HepG2 (cell line): ENCODE measurements at places on chromosomes 6 and 20. TPM values are rescaled to one million over a fixed set of nuclear protein-coding genes. Genes with fewer than 3 reads are reported as not detected.

DNA sequence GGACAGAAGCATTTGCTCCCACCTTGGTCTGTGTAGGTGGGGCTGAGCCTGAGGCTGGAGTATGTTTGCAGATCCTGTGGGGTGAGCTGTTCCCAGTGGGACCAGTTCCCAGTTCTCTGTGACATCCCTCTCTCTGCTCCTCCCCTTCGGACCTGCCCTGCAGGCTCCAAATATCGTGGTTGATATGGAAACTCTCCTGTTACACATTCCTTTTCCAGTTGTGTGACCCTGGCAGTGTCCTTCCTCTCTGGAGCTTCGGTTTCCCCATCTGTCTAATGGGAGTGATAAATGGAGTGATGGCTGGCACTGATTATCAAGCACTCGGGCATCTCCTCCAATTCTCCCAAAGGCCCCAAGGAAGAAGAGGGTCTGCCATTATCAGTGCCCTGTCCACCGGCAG, 15.7 kb upstream of the TGM2 start:
- H3K4me3 ChIP-seq: no peak overlapping the region
- H3K4me1 ChIP-seq: no peaks in the 10 kb centered on the region
- no peak for DNase-seq
- H3K27me3 ChIP-seq: peaks cover 34% of the 10 kb centered on the region
- H3K36me3 ChIP-seq: no peaks in the 10 kb centered on the region

ESF1 gene
- 66.9 and 95.1 TPM in 2 replicates for total RNA-seq

DNA sequence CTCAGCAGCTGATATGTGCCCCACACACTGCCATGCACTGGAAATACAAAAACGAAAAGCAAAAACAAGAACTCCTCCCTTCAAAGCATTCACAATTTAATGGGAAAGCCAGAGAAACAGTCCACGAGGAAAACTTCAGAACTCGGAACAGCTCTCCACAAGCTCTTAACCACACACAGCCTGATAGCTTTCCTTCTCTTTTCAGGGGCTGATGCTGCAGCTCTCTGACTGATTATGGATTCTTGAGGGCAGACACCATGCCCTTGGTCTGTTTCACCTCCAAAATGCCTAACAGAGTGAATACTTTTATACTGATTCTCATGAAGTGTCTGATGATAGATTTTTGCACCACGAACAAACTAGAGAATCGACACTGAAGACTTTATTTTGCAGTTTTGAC, 282.1 kb downstream of the CD83 start:
- H3K4me1 ChIP-seq: no peaks in the 10 kb centered on the region
- no peak overlapping the region for H3K4me3 ChIP-seq
- H3K27ac ChIP-seq: no peak overlapping the region
- no peaks in the 10 kb centered on the region for H3K36me3 ChIP-seq

DNA sequence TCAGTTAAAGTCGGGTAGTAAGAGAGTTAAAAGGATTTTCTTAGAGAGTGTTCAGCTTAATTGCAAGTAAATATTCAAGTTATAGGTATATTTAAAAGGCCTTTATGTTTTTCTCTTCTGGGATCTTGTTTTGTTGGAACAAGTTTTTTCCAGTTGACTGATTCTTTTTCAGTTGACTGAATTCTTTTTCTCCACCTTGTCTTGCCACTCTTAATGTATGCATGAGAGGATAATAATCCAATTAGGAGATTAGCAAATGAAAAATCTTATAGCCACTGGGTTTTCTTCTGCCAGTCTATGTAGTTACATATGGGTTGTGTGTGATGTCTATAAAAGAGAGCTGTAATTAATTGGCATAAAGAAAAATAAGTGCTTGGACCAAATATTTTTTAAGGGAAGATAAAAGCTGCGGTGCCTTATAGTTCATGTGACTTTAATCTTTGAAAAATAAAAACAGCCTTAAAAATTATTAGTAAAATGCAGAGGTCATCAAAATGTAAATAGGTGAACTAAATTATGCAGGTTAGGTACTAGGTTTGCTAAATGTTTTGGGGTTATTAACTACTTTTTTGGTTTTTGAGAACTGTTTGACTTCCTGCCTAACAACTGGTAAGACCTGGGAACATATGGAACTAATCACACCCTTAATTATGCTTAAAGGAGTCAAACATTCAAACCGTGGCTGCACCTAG, 367.2 kb downstream of the HTR1B start:
- no peak overlapping the region for H3K27ac ChIP-seq
- H3K27me3 ChIP-seq: no peaks in the 10 kb centered on the region
- no peaks in the 10 kb centered on the region for H3K36me3 ChIP-seq
- H3K4me1 ChIP-seq: no peaks in the 10 kb centered on the region
- no peak overlapping the region for H3K4me3 ChIP-seq

DNA sequence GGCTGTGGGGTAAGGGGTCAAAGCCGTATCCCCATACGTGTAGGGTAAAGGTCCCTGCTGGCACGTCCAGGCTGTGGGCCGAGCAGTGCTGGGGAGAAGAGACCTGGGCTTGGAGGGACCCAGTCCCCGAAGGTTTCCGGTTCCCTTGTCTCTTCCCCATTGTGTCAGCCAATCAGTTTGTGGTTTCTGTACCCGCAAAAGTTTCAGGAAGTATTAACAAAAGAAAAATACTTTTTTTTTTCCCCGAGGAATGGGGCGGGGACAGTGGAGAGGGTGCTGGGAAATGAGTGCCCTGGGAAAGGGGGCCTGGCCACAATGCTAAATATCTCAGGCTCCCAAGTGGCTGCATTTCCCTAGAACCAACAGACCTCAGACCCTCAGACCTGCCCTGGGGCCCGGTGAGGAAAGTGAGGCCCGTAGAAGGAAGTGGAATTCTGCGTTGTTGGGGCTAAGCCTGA, 15.2 kb upstream of the AMD1 start:
- H3K27me3 ChIP-seq: no peaks in the 10 kb centered on the region
- no peak overlapping the region for H3K27ac ChIP-seq
- no peak for DNase-seq
- H3K4me3 ChIP-seq: no peak overlapping the region

GRCh38 chr20:54897787-54898186, 422.4 kb downstream of the DOK5 start:
- H3K27me3 ChIP-seq: no peaks in the 10 kb centered on the region
- no peaks in the 10 kb centered on the region for H3K36me3 ChIP-seq
- no peak for DNase-seq

- no peak overlapping the region for H3K27ac ChIP-seq
- H3K27me3 ChIP-seq: no peaks in the 10 kb centered on the region
- H3K4me3 ChIP-seq: no peak overlapping the region
- no peaks in the 10 kb centered on the region for H3K36me3 ChIP-seq
Measured at GRCh38 chr6:85923013-85923430, 280.3 kb upstream of the SYNCRIP start.

GRCh38 chr6:132070356-132070755, 119.2 kb upstream of the CCN2 start:
- H3K4me1 ChIP-seq: no peaks in the 10 kb centered on the region
- H3K27me3 ChIP-seq: no peaks in the 10 kb centered on the region
- no peak overlapping the region for H3K27ac ChIP-seq
- no peak for DNase-seq
- H3K4me3 ChIP-seq: no peak overlapping the region
- H3K36me3 ChIP-seq: no peaks in the 10 kb centered on the region

MACROD2 gene
- total RNA-seq: 0.35 and 0.51 TPM in 2 replicates

DNA sequence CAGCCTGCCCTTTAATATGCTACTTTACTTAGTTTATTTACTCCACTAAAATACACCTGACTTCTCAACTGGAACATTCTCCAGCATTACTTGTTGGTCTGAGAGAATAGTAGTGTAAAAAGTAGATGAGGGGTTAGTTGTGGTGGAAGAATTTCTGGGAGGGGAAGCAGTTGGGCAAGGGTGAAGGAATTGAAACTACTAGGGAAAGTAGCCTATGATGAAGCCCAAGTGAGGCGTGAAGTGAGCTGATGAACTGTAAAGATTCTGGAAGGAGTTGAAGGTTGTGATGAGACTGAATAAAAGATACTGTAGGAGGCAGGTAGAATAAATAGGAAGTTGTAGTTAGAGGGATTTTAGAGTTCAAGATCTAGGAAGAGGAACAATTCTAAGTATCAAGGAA, 72.5 kb downstream of the ITCH start:
- H3K36me3 ChIP-seq: peaks cover 66% of the 10 kb centered on the region

DNA sequence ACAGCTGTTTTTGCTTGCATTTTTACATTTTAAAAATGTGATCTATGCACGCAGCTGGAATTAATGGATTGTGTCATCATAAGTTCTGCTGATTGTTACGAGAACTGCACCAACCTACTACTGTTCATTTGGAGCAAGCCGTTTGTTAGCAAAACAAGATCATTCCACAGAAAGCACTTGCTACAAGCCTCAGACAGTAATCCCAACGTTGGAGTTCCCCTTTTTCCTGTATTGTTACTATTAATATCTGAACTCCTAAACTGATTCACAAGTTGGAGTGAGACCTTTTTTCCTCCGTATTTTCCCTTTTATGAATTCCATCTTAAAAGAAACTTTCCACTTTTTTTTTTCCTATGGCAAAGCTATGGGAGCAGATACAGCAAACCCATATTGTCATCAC, 3.5 kb downstream of the TENT5A start:
- DNase-seq: no peak
- peak overlapping the region; percentile 3; the same call in 1 of the 2 replicates for H3K4me3 ChIP-seq
- H3K36me3 ChIP-seq: peaks cover 2% of the 10 kb centered on the region; the same call in 1 of the 2 replicates
- H3K27me3 ChIP-seq: no peaks in the 10 kb centered on the region
- no peak overlapping the region for H3K27ac ChIP-seq
- peaks cover 37% of the 10 kb centered on the region for H3K4me1 ChIP-seq

GRCh38 chr20:49400410-49400809, 82.1 kb downstream of the KCNB1 start:
- no peaks in the 10 kb centered on the region for H3K4me1 ChIP-seq
- no peaks in the 10 kb centered on the region for H3K36me3 ChIP-seq
- no peak overlapping the region for H3K4me3 ChIP-seq
- H3K27ac ChIP-seq: no peak overlapping the region
- DNase-seq: no peak

GRCh38 chr6:157096105-157096504, 227.2 kb downstream of the TMEM242 start:
- H3K4me3 ChIP-seq: no peak overlapping the region
- no peak for DNase-seq
- H3K4me1 ChIP-seq: peaks cover 17% of the 10 kb centered on the region

GRCh38 chr6:165705941-165706340, 42.9 kb upstream of the PDE10A start:
- no peak overlapping the region for H3K4me3 ChIP-seq
- no peak for DNase-seq
- no peaks in the 10 kb centered on the region for H3K36me3 ChIP-seq
- H3K4me1 ChIP-seq: no peaks in the 10 kb centered on the region

GRCh38 chr6:24809728-24810127, 11.0 kb upstream of the ARMH2 start:
- H3K4me3 ChIP-seq: no peak overlapping the region
- DNase-seq: peak; percentile 72
- H3K27me3 ChIP-seq: no peaks in the 10 kb centered on the region
- H3K4me1 ChIP-seq: peaks cover 40% of the 10 kb centered on the region
- H3K36me3 ChIP-seq: no peaks in the 10 kb centered on the region

DNA sequence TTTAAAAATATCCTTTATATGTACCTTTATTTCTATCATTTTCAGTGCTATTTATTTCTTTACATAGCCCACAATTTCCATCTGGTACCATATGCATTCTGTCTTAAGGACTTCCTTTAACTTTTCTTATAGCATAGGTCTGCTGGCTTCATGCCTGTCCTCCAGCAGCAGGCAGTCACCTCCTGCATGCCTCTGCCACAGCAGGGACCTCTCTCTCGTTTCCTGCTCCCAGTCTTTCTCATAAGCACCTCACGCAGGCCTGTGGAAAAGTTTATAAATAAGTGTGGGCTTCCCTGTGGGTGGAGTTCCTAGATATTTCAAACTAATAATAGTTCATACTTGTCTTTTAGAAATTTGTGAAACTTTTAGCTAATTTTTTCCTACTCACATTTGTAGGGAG, 133.9 kb downstream of the KCNQ5 start:
- H3K36me3 ChIP-seq: no peaks in the 10 kb centered on the region
- H3K4me1 ChIP-seq: no peaks in the 10 kb centered on the region
- no peaks in the 10 kb centered on the region for H3K27me3 ChIP-seq
- H3K4me3 ChIP-seq: no peak overlapping the region

CCN5 gene
- not detected in 2 replicates for total RNA-seq

C6orf118 gene
- not detected in 2 replicates for total RNA-seq

DNA sequence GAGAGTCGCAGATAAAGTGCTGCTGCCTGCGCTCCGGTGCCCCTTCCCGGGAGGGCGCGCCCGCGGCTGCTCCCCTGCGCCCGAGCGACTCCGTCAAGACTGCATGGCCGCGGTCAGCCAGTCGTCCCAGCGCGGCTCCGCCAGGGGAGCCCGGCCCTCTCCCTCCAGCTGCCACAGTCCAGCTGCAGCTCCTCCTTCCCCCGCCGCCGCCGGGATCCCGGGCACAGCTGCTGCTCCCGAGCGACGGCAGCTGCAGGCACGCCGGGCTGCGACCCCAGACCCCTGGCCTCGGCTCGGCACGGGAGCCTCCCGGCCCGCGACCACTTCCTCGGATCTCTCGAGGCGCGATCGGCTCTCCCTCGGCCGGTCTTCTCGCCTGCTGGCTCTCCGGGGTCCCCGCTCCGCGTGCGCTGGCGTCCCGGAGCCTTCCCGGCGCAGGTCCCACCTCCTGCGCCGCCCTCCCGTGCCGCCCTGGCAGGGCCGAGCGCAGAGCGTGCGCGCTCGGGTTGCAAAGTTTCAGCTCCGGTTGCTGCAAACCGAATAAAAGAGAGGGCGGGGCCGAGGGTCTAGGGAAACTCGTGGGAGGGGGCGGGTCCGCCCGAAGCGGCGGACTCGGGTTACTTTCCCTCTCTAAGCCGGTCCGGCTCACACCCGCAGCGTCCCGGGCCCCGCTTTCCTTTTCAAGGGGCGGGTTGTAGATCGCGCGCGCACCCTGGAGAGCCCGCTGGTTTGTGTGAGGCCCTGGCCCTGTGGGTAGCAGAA, at the start of gene CNKSR3:
Gene CNKSR3 (minus strand): TSS at position 542 of the 762 bp plus-strand sequence. CDS start 571 bp downstream, outside the sequence.
- H3K4me1 ChIP-seq: peaks cover 43% of the 10 kb centered on the region
- H3K36me3 ChIP-seq: no peaks in the 10 kb centered on the region
- peak; percentile 95 for DNase-seq
- H3K4me3 ChIP-seq: peak within 1 kb of the TSS; percentile 96
- no peaks in the 10 kb centered on the region; the same call in 2 of the 3 replicates for H3K27me3 ChIP-seq

PSORS1C2 gene
- not detected in 2 replicates for total RNA-seq

SDC4 gene
- 36.0 and 65.1 TPM in 2 replicates for total RNA-seq

DNA sequence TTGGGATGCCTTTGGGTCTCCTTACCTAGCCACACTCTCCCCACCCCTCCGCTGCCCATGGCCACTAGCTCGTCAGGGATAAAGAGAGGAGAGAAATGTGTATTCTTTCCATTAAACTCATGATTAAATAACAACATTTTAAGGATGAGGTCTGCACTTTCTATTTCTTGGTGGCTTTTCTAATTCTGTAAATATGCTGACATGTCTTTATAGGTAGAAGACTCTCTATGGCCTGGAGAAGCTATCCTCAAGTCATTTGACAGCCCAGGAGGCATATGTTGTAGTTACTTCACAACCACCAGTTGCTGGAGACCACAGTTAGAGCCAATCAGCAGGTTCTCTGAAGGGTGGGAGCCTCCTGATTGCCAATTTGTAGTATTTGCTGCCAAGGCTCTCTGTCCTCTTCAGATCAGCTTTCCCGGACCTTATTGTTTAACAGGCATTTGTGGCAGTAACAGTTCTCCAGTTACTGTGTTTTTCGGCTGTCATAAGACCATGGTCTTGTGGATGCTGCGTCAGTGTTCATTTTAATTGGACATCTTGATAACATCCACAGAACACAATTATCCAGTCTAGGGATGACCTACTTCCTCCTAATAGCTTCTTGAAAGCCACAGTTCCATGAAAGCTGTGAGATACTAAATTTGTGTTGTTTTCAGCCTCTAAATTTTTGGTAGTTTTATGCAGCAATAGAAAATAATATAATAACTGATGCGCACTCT, 205.0 kb upstream of the KCNQ5 start:
- no peaks in the 10 kb centered on the region for H3K36me3 ChIP-seq
- no peak overlapping the region for H3K4me3 ChIP-seq
- peaks cover 14% of the 10 kb centered on the region for H3K4me1 ChIP-seq
